ENCODE measurements at places on chromosomes 1 and 21.

DNA sequence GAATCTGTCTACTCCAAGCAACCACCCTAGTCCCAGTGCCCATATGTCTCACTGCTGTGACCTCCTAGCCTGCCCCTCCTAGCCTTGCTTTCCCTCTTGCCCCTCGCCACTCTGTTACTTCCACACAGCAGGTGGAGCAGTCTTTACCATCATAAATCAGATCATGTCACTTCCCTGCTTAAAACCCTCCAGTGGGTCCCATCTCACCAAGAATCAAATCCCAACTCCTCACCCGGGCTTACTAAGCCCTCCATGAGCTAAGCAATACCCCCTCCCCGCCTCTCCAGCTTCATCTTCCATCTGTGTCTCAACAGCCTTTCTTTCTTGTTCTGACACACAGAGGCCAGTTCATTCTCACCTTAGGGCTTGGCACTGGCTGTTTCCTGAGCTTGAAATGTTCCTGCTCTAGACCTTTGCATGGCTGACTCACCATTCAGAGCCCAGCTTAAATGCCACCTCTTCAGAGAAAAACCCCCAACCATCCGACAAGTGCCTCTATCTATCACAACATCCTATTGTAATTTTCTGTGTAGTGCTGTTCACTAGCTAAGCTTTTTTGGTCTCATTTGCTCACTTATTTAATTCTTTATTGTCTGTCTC lies 22.3 kb downstream of the KNCN start:
- no peak for DNase-seq

DNA sequence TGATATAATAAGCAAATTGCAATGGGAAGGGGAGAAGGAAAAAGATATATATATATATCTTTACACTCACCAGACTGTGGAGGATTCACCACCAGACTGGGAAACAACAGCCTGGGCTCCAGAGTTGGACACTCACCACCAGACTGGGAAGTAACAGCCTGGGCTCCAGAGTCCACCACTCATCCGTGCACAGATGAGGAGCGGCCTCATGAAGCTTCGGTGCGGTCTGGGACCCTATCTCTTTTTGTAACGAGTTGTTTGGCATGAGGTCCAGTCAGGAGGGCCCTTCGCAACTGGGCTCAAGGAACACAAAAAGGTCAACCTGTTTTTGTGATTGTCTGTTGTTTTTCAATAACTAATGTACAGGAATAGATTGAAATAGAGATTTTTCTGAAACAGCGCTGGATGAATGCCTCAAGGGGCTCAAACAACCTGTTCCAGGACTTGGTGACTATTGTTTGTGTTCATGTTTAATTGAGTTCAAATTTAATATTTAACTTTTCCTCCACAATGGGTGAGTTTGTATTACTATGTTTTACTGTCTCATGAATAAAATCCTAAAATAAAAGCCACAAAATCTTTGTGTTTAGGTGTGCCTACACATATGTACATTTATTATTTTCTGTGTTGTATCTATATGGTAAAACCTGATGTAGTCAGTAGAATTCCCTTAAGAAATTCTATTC lies 40.1 kb downstream of the S100A10 start:
- no peak for DNase-seq

DNA sequence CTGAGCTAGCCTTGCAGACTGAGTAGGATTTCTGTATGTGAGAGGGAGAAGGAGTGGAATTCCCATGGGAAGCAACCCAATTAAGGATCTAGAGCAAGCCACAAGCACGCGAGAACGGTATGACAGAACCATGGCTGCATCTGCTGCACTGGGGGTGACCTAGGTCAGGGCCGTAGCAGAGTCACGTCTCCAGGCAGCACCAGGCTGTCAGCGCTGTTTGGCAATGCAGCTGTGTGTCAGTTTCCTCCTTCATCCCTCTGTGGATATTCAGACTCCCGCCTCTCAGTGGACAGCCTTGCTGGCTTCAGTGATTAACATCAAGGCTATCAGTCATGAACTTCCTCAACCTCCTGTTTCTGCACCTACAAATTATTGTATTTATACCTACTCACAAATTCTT lies 118.1 kb upstream of the PPP2R5A start:
- peak; percentile 13 for DNase-seq

- no peak for DNase-seq
These were observed 17.9 kb downstream of the KIF14 start for GRCh38 chr1:200602632-200603031.

DNA sequence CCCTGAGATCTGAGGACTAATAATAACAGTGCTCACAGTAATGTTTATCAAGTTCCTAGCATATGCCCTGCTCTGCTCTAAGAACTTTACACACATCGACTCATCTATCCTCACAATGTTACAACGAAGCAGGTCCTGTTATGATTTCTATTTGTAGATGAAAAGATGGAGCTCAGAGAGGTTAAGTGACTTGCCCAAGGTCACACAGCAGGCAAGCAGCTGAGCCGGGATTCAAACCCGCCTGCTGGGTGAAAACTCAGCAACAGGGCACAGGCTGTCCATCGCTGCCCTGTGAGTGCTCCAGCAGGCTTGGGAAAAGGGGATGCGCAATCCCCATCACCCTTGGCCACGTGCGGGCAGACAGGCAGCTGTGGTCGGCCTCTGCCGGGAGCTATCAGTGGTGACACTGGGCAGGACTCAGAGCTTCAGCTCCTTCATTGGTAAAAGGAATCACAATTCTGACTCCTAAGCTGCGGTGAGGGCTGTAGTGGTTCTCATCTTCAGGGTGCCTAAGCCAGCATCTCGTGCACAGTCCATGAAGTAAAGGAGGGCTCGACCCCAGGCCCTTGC lies 173.3 kb upstream of the KLHDC7A start:
- no peak for DNase-seq

DNA sequence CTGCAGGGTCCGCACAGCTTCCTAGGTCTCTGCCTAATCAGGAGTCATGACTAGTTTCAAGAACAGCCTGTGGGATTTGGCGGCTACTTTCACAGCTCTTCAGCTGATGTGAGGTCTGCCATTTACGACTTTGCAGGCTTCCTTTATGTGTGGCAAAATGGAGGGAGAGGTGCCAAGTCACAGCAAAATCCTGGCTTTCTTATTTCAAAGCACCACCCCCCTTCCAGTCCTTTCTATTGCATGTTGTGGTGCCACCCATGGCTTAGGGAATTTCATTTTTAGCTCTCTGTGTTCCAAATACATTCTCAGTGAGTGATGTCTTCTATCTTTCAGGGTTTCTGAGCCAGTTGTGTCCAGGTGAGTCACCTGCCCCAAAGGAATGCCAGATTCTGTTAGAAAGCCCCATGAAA lies 75.1 kb upstream of the WLS start:
- DNase-seq: no peak

- DNase-seq: no peak
These were observed 49.6 kb downstream of the TBX19 start for GRCh38 chr1:168330285-168330684.

GRCh38 chr1:158100498-158100897 lies 80.2 kb upstream of the CD1D start:
- DNase-seq: no peak

- peak; percentile 79 for DNase-seq
These were observed 2.3 kb upstream of the MXRA8 start for GRCh38 chr1:1360506-1361169.

DNA sequence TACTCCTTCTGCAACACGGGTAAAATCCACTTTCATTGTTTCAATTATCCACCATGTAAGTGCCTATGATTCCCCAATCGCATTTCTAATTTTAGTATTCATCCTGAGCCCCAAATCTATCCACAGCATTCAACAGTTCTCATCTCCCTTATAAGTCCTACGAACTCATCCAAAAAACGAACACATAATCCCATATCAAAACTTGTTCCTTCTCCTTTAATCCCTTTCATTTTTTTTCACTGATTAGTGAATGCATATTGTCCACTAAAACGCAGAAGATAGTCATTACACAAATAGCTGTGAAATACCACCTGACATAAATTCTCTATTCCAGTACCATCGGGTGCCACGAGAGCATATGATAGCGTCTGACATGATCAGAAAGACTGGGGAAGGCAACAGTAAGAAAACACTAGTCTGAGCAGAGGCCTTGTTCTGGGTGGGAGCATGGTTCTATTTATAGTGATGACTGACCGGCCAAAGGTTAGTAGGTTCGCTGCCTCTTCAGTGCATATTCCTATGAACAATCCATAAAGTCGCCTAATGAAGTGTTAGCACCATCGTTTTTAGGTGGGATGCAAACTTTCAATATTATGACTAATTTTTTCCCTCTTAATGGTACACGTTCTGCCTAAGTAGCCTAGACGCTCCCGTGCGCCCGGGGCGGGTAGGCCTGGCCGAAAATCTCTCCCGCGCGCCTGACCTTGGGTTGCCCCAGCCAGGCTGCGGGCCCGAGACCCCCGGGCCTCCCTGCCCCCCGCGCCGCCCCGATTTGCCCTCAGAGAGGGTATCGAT lies 648 bp downstream of the ATP5PF start:
- DNase-seq: no peak

DNA sequence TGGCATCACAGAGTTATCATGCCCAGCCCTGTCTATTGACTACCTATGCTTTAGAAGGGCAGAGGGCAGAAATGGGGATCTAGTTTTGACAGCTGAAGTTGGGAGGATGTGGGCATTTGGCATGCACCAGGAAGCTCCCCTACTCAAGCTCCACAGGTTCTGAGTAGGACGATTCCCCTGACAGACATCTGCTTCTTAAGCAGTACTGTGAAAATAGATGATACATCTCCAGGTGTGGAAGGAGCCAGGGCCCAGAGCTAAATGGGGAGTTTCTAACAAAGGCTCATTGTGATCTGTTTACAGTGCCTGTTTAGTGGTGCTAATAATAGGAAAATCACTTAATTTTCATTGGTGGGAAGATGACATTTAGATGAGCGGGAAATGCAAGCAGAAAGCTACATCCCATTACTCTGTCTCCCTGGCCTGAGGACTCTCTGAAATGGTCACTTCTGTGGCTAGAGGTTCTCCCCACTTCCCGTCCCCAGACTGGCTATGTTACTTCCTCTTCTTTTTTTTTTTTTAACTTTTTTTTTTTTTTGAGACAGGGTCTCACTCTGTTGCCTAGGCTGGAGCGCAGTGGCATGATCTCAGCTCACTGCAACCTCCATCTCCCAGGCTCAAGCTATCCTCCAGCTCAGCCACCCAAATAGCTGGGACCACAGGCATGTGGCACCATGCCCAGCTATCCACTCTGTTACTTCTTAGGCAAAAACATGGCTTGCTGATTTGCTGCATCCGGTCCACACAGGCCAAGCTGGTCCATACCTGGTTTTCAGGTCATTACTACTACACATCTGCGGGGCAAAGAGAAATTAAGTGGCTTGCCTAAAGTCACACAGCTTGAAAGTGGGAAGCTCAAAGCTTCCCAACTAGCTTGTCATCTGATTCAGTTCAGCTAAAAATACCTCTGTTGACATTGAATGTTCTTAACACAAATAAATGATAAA lies 23.2 kb upstream of the CNIH3 start:
- peak; percentile 79 for DNase-seq
